ENCODE measurements at places on chromosomes 1 and 21. TPM values are rescaled to one million over a fixed set of nuclear protein-coding genes. Genes with fewer than 3 reads are reported as not detected.

- no peak overlapping the region for H3K4me3 ChIP-seq
- no peak for DNase-seq
- no peak overlapping the region for H3K27ac ChIP-seq
- no peaks in the 10 kb centered on the region for H3K4me1 ChIP-seq
Measured at GRCh38 chr1:2905356-2905755, 103.9 kb upstream of the TTC34 start.

DNA sequence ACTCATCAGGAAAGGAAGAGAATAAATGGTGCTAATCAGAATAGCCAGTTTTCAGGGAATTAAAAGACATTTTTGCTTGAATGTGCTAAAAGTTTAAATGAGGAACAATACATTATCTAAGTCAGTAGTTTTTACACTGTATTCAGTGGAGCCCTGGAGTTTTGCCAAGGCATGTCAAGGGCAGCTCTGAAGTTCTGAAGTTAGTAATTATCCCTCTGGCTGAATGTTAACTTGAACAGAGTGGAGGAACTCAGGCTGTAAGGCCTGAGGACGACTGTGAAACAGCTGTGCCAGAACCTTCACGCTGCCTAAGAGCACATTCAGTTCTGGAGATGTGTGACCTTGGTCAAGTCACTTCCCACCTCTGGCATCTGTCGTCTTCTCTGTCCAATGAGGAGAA lies 68.1 kb downstream of the EDEM3 start:
- no peaks in the 10 kb centered on the region for H3K4me1 ChIP-seq
- H3K36me3 ChIP-seq: no peaks in the 10 kb centered on the region
- H3K27ac ChIP-seq: no peak overlapping the region
- H3K4me3 ChIP-seq: no peak overlapping the region
- H3K27me3 ChIP-seq: no peaks in the 10 kb centered on the region

- H3K36me3 ChIP-seq: peaks cover 6% of the 10 kb centered on the region
- no peaks in the 10 kb centered on the region for H3K27me3 ChIP-seq
- DNase-seq: no peak
- no peaks in the 10 kb centered on the region for H3K4me1 ChIP-seq
Measured at GRCh38 chr1:59219916-59220315, 77.0 kb upstream of the FGGY start.

GRCh38 chr1:16215882-16216753 lies 3.7 kb upstream of the ARHGEF19 start:
- H3K4me1 ChIP-seq: peaks cover 12% of the 10 kb centered on the region
- no peak overlapping the region for H3K27ac ChIP-seq
- no peaks in the 10 kb centered on the region for H3K36me3 ChIP-seq
- peak; percentile 99 for DNase-seq

GRCh38 chr1:53334781-53335180 lies 6.9 kb upstream of the LRP8 start:
- DNase-seq: peak; percentile 10
- H3K4me1 ChIP-seq: no peaks in the 10 kb centered on the region
- H3K36me3 ChIP-seq: no peaks in the 10 kb centered on the region

DNA sequence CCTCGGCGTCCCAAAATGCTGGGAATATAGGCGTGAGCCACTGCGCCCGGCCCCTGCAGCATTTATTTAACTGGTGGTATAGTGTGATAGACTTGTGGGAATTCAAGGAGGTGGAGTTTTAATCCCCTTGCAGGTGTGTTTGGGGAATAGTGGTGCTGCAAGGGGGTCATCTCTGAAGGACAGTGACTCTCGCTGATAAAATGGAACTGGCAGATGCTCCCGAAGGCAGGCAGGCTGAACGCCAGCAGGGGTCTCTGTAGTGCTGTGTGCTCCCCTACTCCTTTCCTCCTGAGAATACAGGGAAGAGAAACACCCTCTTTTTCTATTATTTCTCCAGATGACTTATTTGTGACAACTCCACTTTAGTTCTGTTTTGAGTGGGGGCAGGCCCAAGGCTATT lies 4.0 kb downstream of the OSCP1 start:
- no peak overlapping the region for H3K27ac ChIP-seq
- H3K36me3 ChIP-seq: no peaks in the 10 kb centered on the region
- peak overlapping the region; percentile 4 for H3K4me3 ChIP-seq
- DNase-seq: peak; percentile 81
- H3K4me1 ChIP-seq: no peaks in the 10 kb centered on the region

DNA sequence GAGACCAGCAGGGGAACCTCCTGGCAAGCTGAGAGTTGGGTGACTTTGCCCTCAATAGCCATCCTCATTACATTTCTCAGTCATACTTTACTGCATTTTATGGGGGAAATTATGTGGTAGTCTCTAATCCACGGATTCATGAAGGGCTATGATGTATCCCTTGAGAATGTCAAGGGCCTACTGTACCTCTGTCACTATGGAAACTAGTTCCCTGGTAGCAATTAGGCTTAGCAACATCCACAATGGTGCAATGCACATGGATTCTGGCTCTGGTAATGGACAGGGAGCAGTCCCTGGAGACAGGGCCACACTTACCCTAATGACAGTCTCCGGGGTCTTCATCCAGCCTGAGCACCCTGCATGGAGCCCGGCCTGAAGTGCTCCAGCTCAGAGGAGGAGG lies 26.5 kb downstream of the LRRN2 start:
- no peak for DNase-seq
- H3K27me3 ChIP-seq: no peaks in the 10 kb centered on the region
- no peak overlapping the region for H3K4me3 ChIP-seq

IL24 gene
- not detected for total RNA-seq
